Frontal cortex (tissue), 4 donors: ENCODE measurements at places on chromosomes 7 and 10. TPM values are rescaled to one million over a fixed set of nuclear protein-coding genes. Genes with fewer than 3 reads are reported as not detected.

DNA sequence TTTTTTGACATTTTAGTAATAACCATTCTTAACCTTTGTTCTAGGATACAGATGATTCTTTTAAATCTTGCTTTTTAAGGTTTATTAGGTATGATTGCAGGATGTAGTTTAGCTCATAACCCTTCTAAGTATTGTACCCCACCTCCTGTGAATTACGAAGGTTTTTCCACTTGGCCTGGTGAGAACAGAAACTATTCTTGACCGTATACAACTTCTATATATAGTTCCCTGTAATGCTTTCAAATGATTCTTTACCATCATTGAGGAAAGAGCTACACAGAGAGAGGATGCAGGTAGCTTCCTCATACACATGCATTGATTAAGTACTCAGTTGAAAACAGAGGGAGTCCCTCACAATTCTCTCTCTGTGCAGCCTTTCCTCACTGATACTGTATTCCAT, 86.3 kb downstream of the PALS2 start:
- no peak for DNase-seq

GRCh38 chr10:64044098-64044497, 522.9 kb downstream of the REEP3 start:
- DNase-seq: no peak

Gene OR2A12
- total RNA-seq: not detected

DNA sequence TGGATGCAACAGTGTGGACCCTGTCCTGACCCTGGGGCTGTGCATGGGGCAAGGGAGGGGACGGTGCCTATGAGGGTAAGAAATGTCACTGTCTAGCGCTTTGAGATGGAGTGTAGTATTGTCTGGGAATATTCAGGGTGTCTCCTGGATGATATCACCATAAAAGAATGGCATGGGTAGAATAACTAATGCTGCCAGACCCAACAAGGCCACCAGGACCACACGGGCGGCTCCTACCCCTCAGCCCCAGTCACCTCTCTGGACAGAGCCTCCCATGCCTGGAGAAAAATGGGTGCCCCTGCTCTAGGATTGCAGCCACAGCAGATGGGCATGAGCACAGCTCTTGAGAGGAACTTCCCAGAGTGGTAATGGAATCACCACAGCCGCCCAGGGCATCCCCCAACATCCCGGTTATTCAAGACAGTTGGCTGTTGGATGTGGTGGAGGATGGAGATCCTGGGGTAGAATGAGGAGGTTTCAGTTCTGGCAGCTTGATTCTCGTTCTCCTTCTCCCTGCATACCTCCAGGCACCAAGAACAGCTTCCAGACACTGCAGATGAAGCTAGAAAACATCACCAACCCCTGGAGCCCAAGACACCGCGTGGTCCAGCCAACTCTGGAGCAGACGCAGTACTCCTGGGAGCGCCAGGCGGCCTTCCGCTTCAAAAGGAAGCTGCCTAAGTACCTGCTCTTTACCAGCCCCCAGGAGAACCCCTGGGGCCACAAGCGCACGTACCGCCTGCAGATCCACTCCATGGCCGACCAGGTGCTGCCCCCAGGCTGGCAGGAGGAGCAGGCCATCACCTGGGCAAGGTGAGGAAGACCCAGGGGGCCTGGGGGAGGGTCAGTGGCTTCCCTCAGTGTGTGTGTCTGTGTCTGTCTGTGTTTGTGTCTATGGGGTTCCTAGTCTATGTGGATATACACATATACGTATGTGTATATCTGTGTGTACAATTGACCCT, 6.2 kb downstream of the AOC1 start:
- no peak for DNase-seq

GRCh38 chr10:62027841-62028501, 126.5 kb downstream of the ARID5B start:
- DNase-seq: no peak

- DNase-seq: peak; percentile 9
Observed at GRCh38 chr7:10412422-10413019, 561.2 kb upstream of the PHF14 start.

Gene PIP4K2A
- total RNA-seq: 56.7 TPM
